ENCODE measurements at places on chromosomes 7 and 10.

DNA sequence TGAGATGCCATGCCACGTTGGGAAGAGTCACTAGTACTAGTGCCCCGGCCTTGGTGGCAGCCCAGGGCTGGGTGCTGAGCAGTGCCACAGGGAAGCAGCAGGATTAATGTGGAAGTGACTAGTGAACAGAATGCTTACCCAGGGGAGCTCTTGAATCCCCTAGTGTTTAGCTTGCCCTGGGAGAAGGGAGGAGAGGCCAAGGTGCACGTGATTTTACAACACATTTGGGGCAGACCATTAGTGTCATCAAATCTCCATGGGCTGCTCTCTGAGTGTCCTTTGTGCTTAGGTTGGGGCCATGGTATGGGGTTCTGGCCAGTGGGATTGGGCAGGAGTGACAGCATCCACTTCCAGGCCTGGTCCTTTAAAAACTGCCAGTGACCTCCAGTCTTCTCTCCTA is 37.5 kb downstream of the ARHGAP22 start:
- no peak for DNase-seq

GRCh38 chr7:151677581-151678226 is 158.0 kb upstream of the RHEB start:
- DNase-seq = no peak

- DNase-seq = no peak
Observed at GRCh38 chr7:121219026-121219425, 109.8 kb upstream of the WNT16 start.

GRCh38 chr7:105178928-105179541 is 165.0 kb downstream of the KMT2E start:
- DNase-seq = no peak

- DNase-seq = no peak
Observed at GRCh38 chr10:71432101-71432905, 35.6 kb downstream of the CDH23 start.

Data from skeletal muscle cell (primary cell).